T-cell (primary cell): ENCODE measurements at places on chromosomes 5 and 9. TPM values are rescaled to one million over a fixed set of nuclear protein-coding genes. Genes with fewer than 3 reads are reported as not detected.
A peak's percentile ranks its signal among the peaks of the same experiment; 100 is the strongest.

DNA sequence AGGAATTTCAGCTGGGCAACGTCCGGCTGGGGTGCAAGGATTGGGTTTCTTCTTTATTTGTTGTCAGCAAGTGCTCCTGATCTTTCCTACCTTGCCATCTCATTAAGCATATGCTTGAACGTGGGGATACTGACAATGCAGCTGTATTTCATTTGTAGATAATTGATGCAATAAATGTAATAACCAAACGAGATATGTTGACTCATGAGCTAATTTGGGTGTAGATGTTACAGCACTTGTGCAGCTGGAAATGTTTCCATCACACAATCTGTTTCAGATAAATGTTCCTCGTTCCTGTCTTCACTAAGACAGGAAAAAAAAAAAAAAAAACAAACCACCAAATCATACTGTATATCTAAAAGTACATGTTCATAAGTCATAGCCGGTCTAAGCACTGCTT lies 123.8 kb downstream of the DMRT2 start:
- no peak overlapping the region for H3K27ac ChIP-seq
- no peak overlapping the region for H3K4me3 ChIP-seq
- H3K4me1 ChIP-seq, result no peaks in the 10 kb centered on the region

DNA sequence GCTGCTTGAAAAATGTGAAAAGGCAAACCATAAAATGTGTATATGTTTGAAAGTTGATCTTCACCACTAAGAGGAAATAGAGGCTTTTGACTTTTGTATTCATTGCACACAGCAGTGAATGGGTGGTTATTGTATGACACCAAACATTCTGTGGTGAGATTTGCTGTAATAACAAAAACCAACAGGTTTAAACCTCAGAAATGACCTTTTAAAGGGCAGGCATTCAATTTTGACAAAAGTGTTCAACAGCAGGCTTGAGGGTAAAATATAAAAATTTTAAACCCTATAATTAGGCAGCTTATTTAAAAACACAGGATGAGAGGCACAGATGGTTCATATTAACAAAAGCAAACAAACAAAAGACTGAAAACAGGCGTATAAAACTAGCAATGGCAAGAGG lies 128.1 kb upstream of the NUDT12 start:
- no peaks in the 10 kb centered on the region for H3K27me3 ChIP-seq
- H3K36me3 ChIP-seq, result no peaks in the 10 kb centered on the region
- no peak overlapping the region for H3K27ac ChIP-seq
- DNase-seq, result no peak
- no peaks in the 10 kb centered on the region for H3K4me1 ChIP-seq
- H3K4me3 ChIP-seq, result no peak overlapping the region

GRCh38 chr5:26339576-26339975 lies 698.8 kb downstream of the CDH9 start:
- H3K27ac ChIP-seq, result no peak overlapping the region
- DNase-seq, result no peak
- H3K27me3 ChIP-seq, result no peaks in the 10 kb centered on the region
- no peaks in the 10 kb centered on the region for H3K36me3 ChIP-seq
- H3K4me3 ChIP-seq, result no peak overlapping the region
- no peaks in the 10 kb centered on the region for H3K4me1 ChIP-seq

DNA sequence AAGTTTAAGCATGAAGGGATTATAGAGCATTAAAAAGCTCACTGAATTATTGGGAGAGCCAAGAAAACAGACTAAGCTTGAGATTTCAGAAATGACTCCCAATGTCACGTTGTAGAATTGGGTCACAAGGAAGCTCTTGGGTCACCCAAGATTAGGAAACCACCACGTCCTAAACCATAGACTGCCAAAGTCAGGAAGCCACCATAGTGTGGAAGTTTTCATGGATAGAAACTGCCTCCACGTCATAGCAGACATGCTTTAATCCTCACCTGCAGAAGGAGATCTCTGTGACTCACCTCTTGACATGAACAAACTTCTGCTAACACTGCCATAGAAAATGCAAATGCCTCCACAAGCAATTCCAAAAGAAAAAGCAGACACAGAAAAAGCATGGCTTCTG lies 106.3 kb downstream of the SLC1A3 start:
- no peak for DNase-seq
- no peak overlapping the region for H3K4me3 ChIP-seq
- no peaks in the 10 kb centered on the region for H3K36me3 ChIP-seq
- H3K27ac ChIP-seq, result no peak overlapping the region
- H3K27me3 ChIP-seq, result no peaks in the 10 kb centered on the region
- H3K4me1 ChIP-seq, result no peaks in the 10 kb centered on the region

DNA sequence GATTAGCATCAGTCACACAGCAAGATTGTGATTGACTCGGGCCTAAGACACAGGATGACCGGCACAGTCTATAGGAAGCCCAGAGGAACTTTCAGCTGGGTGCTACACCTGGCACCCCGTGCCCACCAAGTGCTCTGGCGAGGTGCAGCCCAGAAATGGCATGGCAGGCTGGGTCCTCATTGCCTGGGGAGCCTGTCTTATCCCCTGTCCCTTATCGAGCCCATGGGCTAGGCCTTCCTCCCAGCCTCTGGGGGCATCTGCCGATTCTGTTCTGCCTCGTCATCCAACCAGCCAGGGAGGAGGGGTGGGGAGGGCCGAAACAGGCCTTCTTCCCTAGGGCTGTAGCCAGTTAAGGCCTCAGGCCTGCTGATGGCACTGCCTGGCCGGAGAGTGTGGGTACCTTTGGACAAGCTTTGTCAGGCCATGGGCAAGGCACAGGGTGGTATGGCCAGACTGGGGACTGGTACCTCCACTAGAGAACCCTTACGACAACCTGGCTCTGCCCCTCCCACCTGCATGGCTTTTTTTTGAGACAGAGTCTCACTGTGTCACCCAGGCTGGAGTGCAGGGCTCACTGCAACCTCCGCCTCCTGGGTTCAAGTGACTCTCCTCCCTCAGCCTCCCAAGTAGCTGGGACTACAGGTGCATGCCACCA lies 1.6 kb downstream of the GRK6 start:
- peaks cover 37% of the 10 kb centered on the region for H3K36me3 ChIP-seq
- H3K27me3 ChIP-seq, result no peaks in the 10 kb centered on the region
- H3K4me1 ChIP-seq, result peaks cover 48% of the 10 kb centered on the region
- H3K27ac ChIP-seq, result peak overlapping the region; percentile 84

GRCh38 chr5:164020116-164020515 lies 514.7 kb downstream of the MAT2B start:
- H3K27me3 ChIP-seq, result no peaks in the 10 kb centered on the region
- no peak for DNase-seq
- H3K27ac ChIP-seq, result no peak overlapping the region

DNA sequence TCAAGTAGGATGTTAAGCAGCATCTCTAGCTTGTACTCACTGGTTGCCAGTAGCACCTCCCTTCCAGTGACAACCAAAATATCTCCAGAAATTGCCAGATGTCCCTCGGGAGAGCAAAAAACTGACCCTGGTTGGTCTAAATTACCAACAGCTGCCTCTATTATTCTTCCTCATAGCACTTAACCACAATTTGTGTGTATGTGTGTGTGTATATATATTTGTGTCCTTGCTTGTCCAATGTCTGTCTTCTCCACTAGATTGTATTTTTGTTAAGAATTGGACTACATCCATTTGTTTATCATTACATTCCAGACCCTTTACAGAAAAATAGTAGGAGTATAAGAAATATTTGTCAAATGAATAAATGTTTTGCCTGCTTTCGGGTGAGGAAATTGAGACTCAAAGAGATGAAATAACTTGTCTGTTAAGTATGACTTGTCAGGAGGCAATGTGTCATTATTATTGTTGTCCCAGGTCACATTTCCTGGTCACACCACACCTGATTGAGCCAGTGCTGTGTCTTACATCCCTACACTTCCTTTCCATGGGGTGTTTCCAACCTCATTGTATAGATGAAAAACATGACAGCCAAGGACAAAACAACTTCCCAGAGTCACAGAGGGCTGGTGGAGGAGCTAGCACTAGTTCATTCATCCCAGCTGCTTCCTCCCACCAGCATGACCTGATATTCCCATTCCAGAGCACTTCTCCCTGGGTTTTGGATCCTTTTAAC lies 11.4 kb upstream of the GRPEL2 start:
- no peaks in the 10 kb centered on the region for H3K4me1 ChIP-seq
- no peak overlapping the region for H3K4me3 ChIP-seq
- no peak overlapping the region for H3K27ac ChIP-seq
- no peaks in the 10 kb centered on the region for H3K36me3 ChIP-seq
- DNase-seq, result no peak

- no peaks in the 10 kb centered on the region for H3K36me3 ChIP-seq
- peaks cover 5% of the 10 kb centered on the region for H3K4me1 ChIP-seq
- no peak overlapping the region for H3K4me3 ChIP-seq
Observed at GRCh38 chr5:62326302-62326701, 20.3 kb downstream of the KIF2A start.

DNA sequence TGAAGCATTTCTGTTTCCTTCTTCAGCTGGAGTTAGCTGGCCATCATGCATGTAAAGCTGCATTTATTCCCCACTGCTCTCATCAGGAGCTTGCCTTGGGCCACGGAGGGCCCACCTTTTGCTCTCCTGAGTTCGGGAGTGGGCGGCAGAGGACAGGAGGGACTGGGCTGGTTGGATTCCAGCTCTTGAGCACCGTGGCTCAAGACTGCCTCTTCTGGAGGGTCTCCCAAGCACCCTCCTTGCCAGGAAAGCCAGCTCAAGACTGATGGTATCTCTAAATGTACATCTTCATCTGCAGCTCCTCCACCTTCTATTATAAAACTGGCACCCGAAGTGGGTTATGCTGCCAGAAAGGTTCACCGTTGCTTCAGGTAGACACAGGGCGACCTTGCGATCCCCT lies 399.6 kb upstream of the IRX1 start:
- no peak for DNase-seq
- H3K27me3 ChIP-seq, result peaks cover 17% of the 10 kb centered on the region
- no peaks in the 10 kb centered on the region for H3K36me3 ChIP-seq
- no peak overlapping the region for H3K4me3 ChIP-seq

DNA sequence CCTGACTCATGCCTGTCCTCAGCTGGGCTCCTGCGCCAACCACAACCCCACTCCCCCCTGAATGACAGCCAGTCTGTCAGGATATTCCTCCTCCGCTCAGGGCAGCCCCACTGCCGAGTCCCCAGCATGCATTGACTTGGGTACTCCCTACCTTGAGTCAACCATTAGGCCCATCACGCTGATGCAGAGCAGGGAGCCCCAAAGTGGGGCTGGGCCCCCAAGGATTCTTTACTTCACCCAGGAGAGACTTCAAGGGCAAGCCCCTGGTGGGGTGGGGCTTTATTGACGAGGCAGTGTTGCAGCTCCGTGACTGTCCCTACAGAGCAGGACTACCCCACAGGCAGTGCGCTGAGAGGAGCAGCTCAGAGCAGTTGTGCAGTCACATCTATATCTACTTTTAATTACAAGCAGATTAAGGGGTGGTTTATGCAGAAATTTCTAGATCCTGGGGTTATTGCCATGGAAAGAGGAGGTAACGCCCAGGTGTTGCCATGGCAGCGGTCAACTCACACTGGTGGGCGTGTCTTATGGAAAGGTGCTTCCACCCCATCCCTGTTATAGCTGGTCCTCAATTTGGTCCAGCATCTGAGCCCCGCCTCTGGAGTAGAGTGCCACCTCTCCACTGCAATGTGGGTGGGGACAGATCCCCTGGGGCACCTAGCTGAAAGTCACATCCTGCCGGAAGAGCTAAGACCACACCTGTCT lies 32.1 kb upstream of the FCN1 start:
- no peak for DNase-seq
- no peak overlapping the region for H3K27ac ChIP-seq
- no peaks in the 10 kb centered on the region for H3K36me3 ChIP-seq
- H3K27me3 ChIP-seq, result no peaks in the 10 kb centered on the region
- H3K4me3 ChIP-seq, result no peak overlapping the region

OBP2B gene
- total RNA-seq, result not detected

KCNIP1 gene
- not detected for total RNA-seq

ZNF346 gene
- total RNA-seq, result 25.0 TPM
